ENCODE measurements at places on chromosomes 7 and 10. TPM values are rescaled to one million over a fixed set of nuclear protein-coding genes. Genes with fewer than 3 reads are reported as not detected.

The CCDC172 gene
- polyA plus RNA-seq: not detected

DNA sequence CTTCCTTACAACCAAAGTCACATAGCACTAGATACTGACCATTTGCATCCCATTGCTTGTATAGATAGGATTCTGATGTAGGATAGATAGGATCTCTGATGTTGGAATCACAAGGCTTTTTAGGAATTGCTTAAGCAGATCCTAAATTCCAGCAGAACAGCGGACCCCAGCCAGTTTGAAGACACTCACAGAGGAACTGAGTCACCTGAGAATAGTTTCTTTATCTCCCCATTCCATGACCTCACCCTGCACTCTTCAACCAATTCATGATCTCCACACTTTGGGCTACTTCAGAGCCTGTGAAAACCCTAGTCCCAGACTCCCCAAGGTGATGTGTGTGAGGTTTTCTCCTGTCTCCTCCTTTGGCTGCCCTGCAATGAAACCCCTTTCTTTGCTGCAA is 179.4 kb downstream of the CNTNAP2 start:
- DNase-seq: no peak

The PAPOLB gene
- polyA plus RNA-seq: not detected

- DNase-seq: peak; percentile 12
Measured at GRCh38 chr10:114073395-114074186, 29.9 kb downstream of the ADRB1 start.

DNA sequence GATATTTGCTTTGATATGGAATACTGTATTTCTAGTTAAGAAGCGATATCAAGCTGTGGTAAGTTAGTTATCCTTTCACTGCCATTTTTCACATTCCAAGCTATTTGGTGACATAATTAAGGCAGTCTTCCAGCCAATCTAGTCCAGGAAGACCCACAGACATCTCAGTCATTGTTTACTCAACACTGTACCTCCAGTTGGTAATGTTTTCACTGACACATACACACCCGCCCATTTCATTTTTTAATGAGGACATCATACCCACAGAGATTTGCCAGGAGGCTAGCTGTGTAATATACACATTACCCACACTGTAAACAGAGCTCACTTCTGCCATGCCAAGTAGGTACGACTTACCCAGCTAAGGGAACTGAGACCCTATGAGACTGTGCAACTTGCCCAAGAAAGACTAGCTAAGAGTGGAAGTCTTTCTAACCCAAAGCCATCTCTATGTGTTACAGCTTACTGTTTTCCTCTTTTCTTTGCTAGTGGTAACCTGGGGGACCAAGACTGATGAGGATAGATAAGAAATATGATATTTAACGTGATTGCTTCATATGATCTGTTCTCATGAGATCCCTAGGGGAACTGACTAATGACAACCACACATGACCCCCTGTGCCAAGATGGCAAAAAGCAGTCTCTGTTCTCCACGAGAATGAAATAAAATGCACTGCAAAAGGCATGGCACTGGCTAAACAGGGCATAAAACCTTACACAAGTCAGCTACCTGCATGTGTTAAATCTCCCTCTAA is 179.0 kb downstream of the DGKI start:
- no peak for DNase-seq

DNA sequence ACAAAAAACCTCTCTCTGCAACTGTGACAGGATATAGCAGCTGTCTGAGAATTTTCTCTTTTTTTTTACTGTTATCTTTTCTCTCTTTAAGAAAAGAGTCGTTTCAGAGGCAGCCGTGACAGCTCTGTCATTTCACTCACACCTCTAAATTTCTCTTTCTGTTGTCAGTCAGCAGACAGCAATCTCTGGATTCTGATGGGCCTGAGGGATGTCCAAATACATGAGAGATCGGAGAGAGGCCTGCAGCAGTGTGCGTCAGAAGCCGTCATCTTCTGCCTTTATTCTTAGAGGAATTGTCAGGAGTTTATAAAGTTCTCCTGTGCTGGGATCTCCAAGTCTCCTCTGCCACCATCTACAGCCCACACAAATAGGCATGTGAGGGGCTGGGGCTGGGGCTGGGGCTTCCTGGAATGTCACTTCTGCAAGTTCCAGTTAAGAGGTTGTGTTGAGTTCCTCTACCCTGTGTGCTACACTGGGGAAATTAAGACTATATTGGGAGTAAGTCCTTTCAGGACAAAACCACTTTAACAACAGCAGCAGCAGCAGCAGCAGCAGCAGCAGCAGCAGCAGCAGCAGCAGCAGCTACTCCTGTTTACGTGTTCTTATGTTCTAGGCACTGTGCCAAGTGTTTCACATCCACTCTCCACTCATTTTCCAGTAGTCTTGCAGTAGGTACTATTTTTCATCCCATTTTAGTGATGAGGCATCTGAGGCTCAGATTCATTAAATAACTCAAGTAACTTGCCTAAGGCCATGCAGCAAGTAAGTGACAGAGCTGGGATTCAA is 541.3 kb downstream of the LRMDA start:
- no peak for DNase-seq

GRCh38 chr10:95356-96115 is 39.7 kb upstream of the ZMYND11 start:
- DNase-seq: no peak

The COL17A1 gene
- polyA plus RNA-seq: not detected

Data from CD4-positive, CD25-positive, alpha-beta regulatory T cell (primary cell).